Stimulated activated CD4-positive, alpha-beta T cell treated with anti-CD3 and anti-CD28 coated beads, Interleukin-15, amount 100 ng/mL, for 24 hours (primary cell): ENCODE measurements at places on chromosomes 5 and 9.

DNA sequence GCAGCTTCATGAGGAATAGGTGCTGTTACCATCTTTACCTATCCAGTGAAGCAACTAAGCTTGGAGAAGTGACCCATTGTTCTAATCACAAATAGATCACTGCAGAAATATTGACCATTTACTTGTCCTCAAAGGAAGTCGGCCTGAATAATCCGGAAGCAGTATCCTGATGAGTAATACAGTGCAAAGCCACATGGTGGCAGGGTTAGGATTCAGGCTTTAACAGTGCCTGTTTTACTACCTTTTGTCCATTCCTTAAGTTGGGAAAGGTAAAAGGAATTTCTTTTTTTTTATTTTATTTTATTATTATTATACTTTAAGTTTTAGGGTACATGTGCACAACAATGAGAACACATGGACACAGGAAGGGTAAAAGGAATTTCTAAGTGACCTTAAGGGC, 336.3 kb downstream of the KDM4C start:
- no peak for DNase-seq

DNA sequence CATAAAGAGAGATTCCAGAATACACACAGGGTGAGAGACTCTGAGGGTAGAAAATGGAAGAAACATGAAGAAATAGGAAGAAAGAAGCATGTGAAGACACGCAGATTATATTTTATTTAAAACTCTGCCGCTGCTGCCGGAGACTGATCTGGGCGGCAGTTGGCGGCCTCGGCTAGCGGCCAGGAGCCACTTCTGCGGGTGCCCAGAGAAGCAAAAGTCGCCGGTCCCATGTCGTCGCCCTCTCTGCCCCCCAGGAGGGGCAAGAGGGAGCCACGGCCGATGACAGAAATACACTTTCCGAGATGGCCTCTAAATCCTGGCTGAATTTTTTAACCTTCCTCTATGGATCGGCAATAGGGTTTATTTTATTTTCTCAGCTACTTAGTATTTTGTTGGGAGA, 40.9 kb downstream of the ANKRD55 start:
- DNase-seq = no peak

DNA sequence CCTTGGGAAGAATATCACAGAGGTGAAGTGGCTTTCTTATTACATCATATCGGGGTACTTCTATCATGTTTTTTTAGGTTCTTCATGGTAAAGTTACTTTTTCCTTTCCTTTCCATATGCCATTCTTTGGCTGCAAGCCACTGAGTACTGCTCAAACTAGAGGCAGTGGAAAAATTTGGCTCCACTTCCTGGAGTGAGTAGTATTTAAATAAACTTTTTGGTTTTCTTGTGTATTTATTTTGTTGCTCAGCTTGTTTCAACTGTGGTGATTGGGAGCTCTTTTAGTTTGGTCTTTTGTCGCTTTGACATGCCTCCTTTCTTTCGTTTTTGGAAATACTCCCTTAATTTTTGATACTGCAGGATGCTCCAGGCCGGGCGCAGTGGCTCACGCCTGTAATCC, 69.8 kb downstream of the WDR70 start:
- DNase-seq = no peak

DNA sequence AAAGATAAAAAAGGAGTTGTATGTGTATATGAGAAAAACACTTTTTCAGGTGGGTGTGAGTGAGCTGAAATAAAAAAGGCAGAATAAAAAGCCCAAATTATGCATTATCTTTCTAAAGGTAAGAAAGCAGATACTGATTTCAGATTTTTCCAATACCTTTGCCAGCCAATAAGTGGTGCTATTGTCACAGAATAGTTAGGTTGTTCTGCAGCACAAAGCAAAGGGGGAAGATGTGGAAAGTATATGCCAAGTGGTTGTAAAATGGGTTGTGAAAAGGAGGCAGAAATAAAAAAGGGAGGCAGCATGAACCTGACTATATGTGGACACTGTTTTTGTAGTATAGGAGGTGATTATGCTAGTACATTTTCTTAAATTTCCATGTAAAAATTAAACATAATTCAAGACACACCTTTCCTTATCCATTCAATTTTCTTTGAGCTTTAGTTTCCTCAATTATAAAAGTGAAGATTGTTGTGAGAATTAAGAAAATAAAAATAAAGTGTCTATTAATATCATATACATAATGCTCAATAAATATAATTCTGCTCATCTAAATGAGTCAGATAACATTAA, 106.7 kb downstream of the SMIM15 start:
- DNase-seq = no peak

DNA sequence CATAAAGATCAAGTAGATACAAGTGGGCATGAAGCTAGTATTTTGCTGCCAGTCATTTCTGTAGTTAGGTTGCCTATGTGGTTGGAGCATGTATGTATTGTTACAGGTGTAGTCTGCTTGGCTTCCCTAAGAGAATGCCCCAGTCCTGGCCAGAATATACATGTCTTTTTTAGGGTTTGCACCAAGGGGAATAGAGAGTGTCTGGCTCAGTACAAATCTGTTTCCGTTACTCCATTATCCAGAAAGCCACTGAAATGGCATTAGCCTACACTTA, 23.2 kb downstream of the TGFBR1 start:
- no peak for DNase-seq

- DNase-seq = no peak
These were observed 11.6 kb upstream of the SFXN1 start for GRCh38 chr5:175466700-175467318.

DNA sequence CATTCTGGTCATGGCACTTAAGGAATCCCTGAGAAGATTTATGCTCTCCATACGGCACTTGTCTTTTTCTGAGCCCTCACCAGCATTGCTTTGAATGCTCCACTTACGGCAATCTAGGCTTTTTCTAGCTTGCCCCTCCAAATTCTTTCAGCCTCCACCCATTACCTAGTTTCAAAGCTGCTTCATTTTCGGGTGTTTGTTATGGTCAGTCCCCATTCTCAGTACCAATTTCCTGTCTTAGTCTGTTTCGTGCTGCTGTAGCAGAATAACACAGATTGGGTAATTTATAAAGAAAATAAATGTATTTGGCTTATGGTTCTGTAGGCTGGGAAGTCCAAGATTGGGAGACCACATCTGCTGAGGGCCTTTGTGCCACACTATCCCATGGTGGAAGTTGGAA, 42.0 kb downstream of the ARHGEF28 start:
- DNase-seq = no peak

DNA sequence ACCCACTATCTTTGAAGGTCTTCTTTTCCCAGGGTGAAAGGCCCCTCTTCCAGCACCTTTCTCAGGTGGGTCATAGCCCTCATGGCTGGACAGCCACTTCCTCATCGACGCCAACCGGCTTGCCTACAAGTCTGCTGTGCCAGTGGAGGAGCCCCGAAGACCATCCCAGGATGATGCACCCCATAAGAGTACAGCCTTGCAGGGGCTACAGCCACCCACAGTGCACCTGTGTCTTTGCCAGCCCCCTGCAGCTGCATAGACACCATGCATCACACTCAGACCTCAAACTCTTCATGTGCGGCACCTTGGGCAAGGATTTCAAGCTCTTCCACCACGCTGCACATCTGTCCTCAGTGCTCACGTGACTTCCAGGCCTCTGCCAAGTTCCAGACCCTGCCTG, 173.4 kb downstream of the SLF1 start:
- no peak for DNase-seq

DNA sequence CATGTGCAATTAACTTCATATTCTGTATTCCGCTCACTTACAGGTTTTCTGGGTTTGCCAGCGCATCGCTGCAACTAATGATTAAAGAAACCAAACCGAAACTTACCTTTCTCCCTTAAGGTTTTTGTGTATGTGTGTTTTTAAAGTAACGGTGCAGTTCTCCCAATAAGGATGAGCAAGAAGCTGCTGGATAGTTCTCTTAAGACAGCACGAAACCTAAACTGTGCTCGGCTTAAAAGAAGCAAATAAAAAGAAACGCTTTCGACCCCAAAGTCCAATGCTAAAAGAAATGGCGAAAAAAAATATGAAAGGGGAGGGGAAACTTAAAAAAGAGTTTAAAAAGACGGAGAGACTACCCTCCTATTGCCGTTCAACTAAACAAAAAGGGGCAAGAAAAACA, 340 bp downstream of the ELAVL2 start:
- DNase-seq = no peak

- no peak for DNase-seq
These were observed 1.6 kb downstream of the BASP1 start for GRCh38 chr5:17219006-17219422.

GRCh38 chr5:2039180-2039531, 156.4 kb upstream of the IRX4 start:
- DNase-seq = no peak

DNA sequence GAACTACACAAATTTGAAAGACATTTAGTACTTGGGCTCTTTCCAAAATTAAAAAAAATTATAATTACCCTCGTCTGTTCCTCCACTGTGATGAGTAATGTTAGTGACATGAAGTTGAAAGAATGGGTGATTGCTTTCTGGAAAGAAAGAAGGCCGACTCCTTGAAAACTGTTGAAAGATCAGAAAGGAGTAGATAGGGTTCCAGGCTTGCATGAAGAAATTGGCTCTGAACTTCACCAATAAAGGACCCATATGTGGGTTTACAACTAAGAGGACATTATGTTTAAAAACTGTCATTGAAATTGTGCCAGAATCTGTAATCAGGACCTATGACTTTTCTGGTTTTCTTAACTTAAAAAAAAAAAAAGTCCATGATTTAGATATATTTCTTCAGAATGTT, 20.7 kb upstream of the MOCS2 start:
- DNase-seq = no peak

GRCh38 chr9:35660966-35661415, 2.9 kb downstream of the CCDC107 start:
- no peak for DNase-seq

DNA sequence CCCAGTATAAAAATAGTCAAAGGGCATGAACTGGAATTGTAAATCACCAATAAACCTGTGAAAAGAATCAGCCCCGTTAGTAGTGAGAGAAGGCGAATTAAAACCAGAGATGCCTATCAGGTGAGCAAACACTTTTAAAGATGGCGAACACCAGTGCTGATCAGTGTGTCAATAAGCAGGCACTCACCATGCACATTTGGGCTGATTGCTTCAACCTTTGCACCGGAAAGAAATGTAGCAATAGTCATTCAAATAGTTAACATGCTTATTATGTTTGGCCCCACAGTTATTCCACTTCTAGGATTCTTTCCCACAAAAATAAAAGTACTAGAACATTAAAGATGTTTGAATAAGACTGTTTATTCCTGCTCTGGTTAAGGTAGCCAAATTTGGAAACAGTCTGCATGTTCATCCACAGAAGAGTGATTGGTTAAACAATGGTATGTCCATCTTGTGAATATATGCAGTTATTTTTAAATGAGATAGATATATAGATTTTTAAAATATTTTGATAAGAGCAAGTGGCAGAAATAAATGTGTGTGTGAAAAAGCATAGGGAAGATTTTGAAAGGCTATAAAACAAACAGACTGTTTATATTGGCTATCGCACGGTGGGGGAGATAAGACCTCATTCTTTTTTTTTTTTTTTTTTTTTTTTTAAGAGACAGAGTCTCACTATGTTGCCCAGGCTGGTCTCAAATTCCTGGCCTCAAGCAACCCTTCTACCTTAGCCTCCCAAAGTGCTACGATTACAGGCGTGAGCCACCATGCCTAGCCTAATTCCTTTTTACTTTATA, 112.2 kb downstream of the PIP5K1B start:
- no peak for DNase-seq

GRCh38 chr9:69673311-69673640, 1.1 kb upstream of the APBA1 start:
- DNase-seq = no peak

GRCh38 chr5:153998010-153998409, 40.7 kb downstream of the FAM114A2 start:
- no peak for DNase-seq

DNA sequence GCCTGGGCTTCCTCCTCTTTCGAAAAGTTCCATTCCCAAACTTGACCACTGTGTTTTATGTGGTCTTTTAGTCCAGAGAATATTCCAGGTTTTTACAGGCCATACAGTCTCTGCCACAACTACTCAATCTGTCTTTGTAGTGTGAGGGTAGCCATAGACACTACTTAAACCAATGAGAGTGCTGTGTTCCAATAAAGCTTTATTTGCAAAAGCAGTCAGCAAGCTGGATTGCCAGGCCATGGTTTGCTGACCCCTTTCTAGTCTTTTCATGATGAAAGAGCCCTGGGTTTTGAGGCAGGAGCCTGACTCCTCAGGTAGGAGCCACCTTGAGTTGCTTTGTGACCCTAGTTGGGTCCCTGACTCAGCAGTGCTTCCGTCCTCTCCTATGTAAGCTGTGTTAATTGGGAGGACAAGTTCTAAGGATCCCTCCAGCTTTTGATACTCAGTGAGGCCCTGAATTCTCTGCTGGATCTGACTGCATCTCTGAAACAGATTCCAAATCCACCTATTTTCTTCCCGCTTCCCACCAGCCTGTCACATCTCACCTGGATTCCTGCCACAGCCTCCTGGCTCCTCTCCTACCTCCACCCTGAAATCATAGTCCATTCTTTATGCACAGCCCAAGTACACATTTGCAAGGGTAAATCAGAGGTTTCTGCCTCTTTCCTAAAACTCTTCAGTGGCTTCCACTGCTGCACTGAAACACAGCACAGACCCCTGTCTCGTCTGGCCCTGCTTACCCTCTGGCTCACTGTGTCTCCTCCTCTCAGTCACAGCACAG, 13.5 kb downstream of the GALNT10 start:
- DNase-seq = no peak

GRCh38 chr5:56311306-56311905, 78.3 kb upstream of the ANKRD55 start:
- no peak for DNase-seq

DNA sequence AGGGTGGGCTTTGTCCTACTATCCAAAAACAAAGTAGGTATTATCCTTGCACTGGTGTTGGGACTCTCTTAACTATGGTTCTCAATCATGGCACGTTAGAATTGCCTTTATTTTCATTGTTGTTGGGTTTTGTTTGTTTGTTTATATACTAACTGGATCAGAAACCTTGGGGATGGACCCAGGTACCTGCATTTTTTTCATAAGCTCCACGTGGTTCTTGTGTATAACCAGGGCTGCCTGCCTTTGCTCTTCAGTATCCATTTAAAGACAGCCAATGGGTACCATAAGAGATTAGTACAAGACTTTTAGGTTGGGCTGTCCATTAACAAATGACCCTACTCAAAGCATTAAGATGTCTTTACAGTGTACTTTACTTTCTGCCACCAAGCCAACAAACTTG, 2.5 kb upstream of the SSBP2 start:
- DNase-seq = no peak

DNA sequence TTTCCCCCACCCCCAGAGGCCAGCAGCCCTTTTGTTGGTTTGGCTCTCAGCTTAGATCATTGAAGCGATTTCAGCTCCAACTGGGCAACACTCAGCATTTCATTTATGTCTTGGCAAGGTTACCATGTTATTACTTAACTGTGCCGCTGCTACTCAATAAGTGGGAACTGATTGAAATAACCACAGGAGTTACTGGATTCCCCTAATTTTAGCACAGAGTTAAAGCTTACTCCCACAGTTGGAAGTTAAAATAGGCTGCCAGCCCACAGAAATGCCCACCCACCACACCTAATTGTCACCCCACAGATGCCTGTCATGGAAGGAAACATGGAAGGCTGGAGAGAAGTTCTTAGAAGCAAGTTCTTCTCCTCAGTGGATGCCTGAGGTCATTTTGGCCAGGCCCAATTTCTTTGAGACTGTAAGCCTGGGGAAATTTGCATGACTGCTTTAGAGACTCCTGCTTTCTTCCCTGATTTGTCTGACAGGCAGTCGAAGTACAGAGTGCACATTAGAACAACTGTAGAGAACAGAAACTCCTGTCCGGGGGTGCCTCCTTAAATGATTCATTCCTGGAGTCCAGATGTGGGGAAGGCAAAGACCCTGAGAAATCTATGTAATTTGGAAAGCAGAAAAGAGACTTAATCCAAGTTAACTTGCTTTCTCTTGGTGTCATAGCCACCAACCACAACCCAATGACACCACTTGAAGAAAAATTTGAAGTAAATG, 370.0 kb downstream of the ZSWIM6 start:
- DNase-seq = no peak
